ENCODE measurements at places on chromosomes 3 and 15.

DNA sequence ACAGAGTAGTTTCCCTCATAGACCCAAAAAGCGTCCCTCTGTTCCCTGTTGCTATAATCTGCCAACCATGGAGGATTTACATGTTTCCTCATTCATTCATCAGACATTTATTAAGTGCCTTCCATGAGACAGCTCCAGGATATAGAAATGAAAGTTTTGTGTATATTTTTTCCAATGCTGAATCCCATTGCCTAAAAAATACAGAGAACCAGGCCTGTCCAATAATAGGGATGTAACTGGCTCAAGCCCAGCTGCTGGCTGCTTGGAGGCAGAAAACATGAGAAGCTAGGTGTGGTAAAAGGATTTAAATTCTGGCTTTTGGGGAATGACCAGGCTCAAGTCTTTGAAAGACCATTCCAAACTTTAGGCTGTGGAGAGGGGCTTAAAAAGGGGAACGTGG is 41.5 kb downstream of the RARB start:
- no peak for DNase-seq

- no peak for DNase-seq
Measured at GRCh38 chr3:54668236-54668635, 259.6 kb downstream of the LRTM1 start.

DNA sequence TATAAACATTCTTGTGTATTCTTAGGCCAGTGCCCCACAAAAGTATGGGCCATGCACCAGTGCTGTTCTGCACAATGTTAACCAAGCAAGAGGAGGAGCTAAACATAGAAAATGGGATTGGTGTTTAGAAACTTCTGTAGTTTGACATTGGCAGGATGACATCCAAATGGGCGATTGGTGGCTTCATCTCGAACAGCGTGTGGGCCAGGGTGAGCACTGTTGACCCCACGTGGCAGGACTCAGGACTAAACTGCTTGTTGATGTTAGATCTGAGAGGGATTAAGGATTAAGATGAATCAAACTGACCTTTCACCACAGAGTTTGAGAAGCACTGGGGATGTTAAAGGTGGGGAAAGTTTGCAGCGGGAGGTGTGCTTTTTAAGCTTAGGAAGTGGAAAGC is 31.9 kb downstream of the ZNF710 start:
- no peak for DNase-seq

- peak; percentile 89 for DNase-seq
Measured at GRCh38 chr3:49276475-49277382, at the start of gene C3orf62. TSS of gene C3orf62 (minus strand) at chr3:49277232. CDS start at chr3:49276872, 360 bp downstream.

Data from MG63 (cell line).